ENCODE measurements at places on chromosomes 2 and 18.
A peak's percentile ranks its signal among the peaks of the same experiment; 100 is the strongest.

GRCh38 chr2:240586919-240587800 lies 626 bp downstream of the CAPN10 start:
- no peak for DNase-seq

DNA sequence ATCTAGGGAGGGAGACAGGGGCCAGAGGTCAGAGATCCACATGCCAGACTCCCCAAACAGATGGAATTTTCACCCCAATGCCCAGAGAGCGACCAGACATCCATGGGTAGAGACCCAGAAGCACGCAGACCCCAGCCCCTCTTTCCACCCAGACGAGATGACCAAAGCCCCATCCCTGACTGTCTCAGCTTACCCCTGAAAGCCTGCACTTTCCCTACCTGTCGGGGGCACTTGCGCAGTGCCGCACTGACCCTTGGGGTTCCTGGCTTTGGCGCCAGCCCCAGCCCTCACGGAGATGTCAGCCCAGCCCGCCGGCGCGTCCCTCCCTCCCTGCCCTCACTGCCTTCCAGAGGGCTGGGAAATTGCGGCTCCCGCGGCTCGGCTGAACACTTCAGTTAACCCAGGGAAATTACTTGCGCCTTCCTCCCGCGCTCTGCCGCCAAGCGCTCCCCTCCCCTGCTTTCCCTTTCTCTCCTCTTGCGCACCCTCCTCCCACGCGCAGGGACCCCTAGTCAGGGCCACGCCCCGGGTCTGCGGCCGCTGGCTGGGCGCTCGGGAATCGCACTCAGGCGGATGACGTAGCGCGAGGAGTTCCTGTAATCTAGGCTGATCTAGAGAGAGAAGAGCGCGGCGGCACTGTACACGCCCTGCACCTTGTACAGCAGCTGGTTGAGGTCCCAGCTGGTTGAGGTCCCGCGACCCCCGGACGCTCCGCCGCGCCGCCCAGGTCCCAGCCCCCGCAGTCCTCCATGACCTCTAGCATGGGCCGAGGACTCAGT lies 12.0 kb downstream of the ALPG start:
- DNase-seq: no peak

- DNase-seq: no peak
Observed at GRCh38 chr2:156474401-156474800, 38.2 kb downstream of the GPD2 start.

DNA sequence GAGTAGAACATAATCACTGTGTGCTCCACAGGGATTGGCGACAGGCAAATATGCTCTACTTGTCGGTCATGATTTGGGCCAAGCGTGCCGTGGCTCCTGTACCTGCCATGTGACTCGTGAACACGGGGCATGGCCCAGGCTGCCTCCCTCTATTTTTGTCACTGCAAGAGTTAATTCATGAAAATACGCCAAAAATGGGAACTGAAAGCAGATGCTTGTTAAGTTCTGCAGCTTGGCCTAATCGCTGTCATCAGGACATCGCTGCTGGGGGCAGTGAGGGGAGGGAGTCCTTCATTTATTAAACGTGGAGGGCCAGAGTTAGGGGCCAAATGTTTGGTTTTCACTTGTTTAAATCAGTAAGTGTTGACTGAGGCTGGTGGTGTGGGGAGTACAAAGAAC lies 177.8 kb downstream of the BCL2 start:
- peak; percentile 52 for DNase-seq

DNA sequence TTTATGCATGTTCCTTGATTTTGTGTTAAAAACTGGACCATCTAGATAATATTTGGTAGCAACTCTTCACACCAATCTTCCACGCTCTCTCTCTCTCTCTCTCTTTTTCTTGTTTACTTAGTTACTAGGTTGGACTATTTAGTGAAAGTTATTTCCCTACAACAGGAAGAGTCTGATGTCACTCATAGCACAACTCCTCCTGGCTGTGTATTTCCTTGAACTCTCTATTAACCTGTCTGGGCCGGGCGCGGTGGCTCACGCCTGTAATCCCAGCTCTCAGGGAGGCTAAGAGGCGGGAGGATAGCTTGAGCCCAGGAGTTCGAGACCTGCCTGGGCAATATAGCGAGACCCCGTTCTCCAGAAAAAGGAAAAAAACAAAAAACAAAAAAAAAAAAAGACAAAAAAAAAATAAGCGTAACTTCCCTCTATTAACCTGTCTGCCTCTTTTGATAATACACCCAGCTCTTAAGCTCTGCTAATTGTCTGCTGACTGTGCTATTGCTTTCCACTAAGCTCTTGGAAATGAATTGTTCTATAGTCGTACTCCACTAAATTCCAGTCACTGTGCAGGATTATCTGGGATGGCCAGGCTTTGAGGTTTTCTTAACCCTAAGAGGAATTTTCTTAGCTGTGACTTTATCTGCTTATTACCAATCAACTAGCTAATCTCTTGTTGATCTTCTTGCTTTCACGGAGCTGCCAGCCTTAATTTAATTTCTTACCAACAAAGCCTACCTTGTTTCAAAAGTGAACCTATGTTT lies 18.1 kb upstream of the CDH19 start:
- DNase-seq: no peak
